ENCODE measurements at places on chromosomes 11 and 22.

GRCh38 chr22:28333088-28333487, 346.6 kb downstream of the TTC28 start:
- no peaks in the 10 kb centered on the region for H3K36me3 ChIP-seq
- no peaks in the 10 kb centered on the region for H3K27me3 ChIP-seq
- no peak for DNase-seq
- no peak overlapping the region for H3K27ac ChIP-seq
- H3K4me3 ChIP-seq, result no peak overlapping the region

DNA sequence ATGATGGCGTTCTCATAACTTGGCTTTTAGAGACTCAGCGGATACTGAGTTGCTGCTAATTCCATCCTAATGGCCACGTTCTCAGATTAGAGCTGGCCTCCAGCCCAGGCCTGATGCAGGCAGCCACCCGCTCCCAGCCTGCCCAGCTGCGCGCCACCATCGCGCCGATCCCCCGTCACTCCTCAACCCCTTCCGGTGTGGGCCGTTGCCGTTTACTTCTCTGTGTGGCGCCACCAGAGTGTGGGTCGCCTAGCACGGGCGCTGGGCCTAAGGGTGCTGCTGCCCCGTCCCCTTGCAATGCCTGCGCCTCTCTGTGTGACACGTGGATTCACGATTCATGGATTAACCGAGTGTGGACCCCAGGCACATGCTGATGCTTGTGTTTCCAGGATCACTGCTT, 1116.0 kb downstream of the BRD1 start:
- no peaks in the 10 kb centered on the region for H3K4me1 ChIP-seq
- H3K36me3 ChIP-seq, result no peaks in the 10 kb centered on the region
- no peak overlapping the region for H3K27ac ChIP-seq

GRCh38 chr22:23088199-23088604, 17.9 kb downstream of the GNAZ start:
- H3K27me3 ChIP-seq, result no peaks in the 10 kb centered on the region
- H3K27ac ChIP-seq, result no peak overlapping the region
- DNase-seq, result peak; percentile 47
- no peak overlapping the region for H3K4me3 ChIP-seq
- no peaks in the 10 kb centered on the region for H3K36me3 ChIP-seq

DNA sequence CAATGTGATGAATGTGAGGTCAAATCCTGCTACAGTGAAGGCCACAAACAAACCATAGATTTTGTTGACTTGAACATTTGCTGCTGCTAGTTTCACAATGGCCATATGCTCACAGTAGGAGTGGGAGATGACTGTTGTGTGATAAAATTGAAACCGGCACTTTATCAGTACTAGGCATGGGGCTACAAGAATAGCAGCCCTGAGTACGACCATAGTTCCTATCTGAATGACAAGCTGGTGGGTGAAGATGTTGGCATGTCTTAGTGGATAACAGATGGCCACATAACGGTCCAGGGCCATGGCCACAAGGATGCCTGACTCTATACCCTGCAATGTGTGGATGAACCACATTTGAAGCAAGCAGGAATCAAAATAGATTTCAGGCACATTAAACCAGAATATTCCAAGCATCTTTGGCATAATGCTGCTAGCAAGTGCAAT, 2.8 kb downstream of the OR52A1 start:
- no peaks in the 10 kb centered on the region for H3K36me3 ChIP-seq
- no peak for DNase-seq
- H3K4me3 ChIP-seq, result no peak overlapping the region
- H3K4me1 ChIP-seq, result no peaks in the 10 kb centered on the region
- no peak overlapping the region for H3K27ac ChIP-seq
- no peaks in the 10 kb centered on the region for H3K27me3 ChIP-seq

DNA sequence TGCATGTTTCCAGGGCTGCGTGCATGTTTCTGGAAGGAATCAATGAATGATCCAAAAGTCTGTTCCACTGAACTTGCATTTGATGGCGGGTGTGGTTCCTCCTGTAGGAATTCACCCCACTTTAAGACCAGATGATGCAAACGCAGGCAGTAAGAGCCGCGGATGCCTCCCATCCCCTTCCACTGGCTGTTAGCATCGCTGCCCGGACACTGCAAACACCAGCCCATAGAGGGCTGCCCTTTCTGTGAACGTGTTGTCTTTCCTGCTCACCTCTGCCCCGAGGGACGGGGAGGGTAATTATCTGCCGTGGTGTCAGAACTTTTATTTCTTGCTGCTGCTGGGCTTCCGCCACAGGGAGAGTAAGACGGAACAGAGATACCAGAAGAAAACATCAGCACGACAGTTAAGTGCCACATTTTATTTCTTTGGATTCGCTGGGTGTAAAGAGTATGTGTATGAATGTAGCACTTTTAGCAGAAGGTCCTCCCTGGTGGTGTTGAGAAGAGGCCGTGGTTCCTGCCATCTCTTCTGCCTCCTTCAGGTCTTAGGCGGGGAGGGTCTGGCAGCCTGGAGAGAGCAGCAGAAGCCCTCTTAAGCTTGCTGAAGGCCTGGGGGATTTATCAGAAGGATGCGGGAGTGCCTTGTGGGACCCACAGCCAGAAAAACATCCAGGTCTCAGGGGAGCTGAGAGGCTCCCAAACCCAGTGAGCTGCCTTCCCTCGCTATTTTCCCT, 53.2 kb upstream of the NECTIN1 start:
- no peak overlapping the region for H3K27ac ChIP-seq
- no peaks in the 10 kb centered on the region for H3K36me3 ChIP-seq
- DNase-seq, result no peak
- H3K27me3 ChIP-seq, result no peaks in the 10 kb centered on the region

GRCh38 chr11:10302359-10302743, 2.5 kb upstream of the ADM start:
- no peaks in the 10 kb centered on the region for H3K27me3 ChIP-seq
- peak overlapping the region; percentile 85 for H3K27ac ChIP-seq
- DNase-seq, result peak; percentile 64
- peak overlapping the region; percentile 80 for H3K4me3 ChIP-seq

DNA sequence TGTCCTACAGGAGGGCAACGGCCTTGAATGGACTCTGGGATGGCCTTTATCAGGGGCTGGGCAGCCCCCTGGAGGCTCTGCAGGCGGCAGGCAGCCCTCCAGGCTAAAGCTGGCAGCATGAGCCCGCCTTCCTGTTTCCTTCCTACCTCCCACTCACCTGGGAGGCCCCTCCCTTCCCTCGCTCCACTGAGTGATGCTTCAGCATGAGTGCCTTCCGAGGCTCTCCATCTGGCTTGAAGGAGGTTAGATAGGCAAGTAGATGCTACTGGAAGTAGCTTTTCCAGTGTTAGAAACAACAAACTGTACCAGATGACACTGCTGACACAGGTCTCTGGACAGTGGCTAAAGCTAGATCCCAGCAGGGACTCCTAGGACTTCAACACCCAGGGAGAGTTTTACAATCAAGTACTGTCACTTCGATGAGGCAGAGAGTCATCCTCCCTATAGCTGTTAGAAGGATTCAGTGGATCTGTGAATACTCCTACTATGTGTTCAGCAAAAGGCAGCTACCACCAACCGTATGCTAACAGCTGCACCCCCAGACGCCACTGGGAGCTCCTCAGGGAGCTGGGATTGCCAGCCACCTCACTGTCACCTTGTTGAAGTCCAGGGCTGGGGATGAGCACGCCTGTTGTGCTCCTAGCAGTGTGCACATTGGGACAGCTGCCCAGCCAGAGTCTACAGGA, 4.1 kb upstream of the SLC25A1 start:
- no peaks in the 10 kb centered on the region for H3K27me3 ChIP-seq
- peaks cover 12% of the 10 kb centered on the region for H3K4me1 ChIP-seq
- DNase-seq, result no peak
- no peaks in the 10 kb centered on the region for H3K36me3 ChIP-seq
- H3K27ac ChIP-seq, result no peak overlapping the region
- no peak overlapping the region for H3K4me3 ChIP-seq

DNA sequence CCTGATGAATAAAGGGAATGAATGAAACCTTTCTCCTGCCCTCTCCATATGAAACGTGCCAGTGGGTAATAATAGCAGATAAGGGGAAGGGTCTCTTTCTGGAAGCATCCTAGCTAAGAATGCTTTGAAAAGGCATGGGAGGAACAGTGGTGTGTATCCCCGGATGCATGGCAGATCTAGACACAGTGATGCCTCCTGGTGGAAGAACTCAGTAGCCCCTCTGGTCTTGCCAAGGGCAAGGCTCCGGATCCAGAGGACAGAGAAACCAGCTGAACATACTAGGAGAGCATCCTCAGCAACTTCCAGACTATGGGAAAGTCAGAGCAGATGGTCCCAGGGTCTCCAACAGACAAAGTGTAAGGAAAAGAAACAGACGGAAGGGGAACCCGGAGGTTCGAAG, 6.4 kb downstream of the BAIAP2L2 start:
- no peak for DNase-seq
- no peaks in the 10 kb centered on the region for H3K27me3 ChIP-seq
- H3K27ac ChIP-seq, result no peak overlapping the region

GRCh38 chr22:30045494-30045887, 34.8 kb upstream of the HORMAD2 start:
- no peak overlapping the region for H3K4me3 ChIP-seq
- no peaks in the 10 kb centered on the region for H3K27me3 ChIP-seq
- no peak for DNase-seq
- H3K36me3 ChIP-seq, result no peaks in the 10 kb centered on the region
- H3K4me1 ChIP-seq, result peaks cover 10% of the 10 kb centered on the region

- DNase-seq, result no peak
- H3K27ac ChIP-seq, result peak overlapping the region; percentile 27
Observed at GRCh38 chr11:9905960-9906791, 242.3 kb downstream of the SWAP70 start.

GRCh38 chr11:24514219-24514594, 17.4 kb downstream of the LUZP2 start:
- H3K27ac ChIP-seq, result no peak overlapping the region
- DNase-seq, result no peak
- no peak overlapping the region for H3K4me3 ChIP-seq

DNA sequence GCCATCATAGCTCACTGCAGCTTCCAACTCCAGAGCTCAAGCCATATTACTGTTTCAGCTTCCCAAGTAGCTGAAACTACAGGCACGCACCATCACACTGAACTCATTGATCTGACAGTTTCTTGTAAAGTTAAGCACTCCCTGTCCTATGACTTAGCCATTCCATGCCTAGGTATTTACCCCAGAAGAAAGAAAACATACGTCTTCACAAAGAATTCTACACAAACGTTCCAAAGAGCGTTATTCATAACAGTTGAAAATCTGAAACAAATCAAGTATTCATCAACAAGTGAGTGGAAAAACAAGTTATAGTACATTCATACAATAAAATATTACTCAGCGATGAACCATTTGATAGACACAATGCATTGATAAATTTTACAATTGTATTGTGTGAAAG, 7.8 kb upstream of the NLRP10 start:
- no peaks in the 10 kb centered on the region for H3K27me3 ChIP-seq
- DNase-seq, result no peak
- no peak overlapping the region for H3K27ac ChIP-seq
- H3K36me3 ChIP-seq, result no peaks in the 10 kb centered on the region
- H3K4me3 ChIP-seq, result no peak overlapping the region
- no peaks in the 10 kb centered on the region for H3K4me1 ChIP-seq

- no peaks in the 10 kb centered on the region for H3K36me3 ChIP-seq
- H3K27ac ChIP-seq, result no peak overlapping the region
- H3K27me3 ChIP-seq, result no peaks in the 10 kb centered on the region
- DNase-seq, result no peak
Observed at GRCh38 chr11:70016666-70017367, 61.3 kb upstream of the ANO1 start.

DNA sequence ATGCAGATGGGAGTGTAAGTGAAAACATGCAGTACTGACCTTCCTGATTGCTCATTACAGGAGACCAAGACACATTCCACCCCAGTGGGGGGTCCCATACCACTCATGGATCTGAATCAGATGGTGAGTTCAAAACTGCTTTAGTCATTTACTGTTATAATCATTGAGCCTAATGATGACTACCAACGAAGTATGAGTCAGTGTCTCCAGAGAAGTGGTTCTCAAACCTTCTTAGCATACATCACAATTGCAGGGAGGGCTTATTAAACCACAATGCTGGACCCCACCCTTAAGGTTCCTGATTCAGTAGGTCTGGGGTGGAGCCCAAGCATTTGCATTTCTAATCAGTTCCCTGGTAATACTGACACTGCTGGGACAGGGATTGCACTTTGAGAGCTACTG, 75.8 kb downstream of the CD44 start:
- H3K4me1 ChIP-seq, result peaks cover 11% of the 10 kb centered on the region
- H3K27me3 ChIP-seq, result no peaks in the 10 kb centered on the region
- H3K4me3 ChIP-seq, result no peak overlapping the region

DNA sequence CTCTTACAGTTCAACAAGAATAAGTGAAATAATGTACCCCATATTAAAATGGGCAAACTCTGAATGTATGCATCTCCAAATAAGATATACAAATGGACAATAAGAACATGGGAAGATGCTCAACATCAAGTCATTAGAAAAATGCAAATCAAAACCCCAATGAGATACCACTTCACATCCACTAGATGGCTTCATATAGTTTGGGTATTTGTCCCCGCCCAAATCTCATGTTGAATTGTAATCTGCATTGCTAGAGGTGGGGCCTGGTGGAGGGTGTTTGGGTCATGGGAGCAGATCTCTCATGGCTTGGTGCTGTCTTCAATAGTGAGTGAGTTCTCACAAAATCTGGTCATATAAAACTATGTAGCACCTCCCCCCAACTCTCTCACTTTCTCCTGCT, 5.7 kb downstream of the MPZL2 start:
- H3K4me3 ChIP-seq, result no peak overlapping the region
- H3K36me3 ChIP-seq, result peaks cover 25% of the 10 kb centered on the region
- no peak overlapping the region for H3K27ac ChIP-seq
- H3K27me3 ChIP-seq, result no peaks in the 10 kb centered on the region
- no peak for DNase-seq
- no peaks in the 10 kb centered on the region for H3K4me1 ChIP-seq

DNA sequence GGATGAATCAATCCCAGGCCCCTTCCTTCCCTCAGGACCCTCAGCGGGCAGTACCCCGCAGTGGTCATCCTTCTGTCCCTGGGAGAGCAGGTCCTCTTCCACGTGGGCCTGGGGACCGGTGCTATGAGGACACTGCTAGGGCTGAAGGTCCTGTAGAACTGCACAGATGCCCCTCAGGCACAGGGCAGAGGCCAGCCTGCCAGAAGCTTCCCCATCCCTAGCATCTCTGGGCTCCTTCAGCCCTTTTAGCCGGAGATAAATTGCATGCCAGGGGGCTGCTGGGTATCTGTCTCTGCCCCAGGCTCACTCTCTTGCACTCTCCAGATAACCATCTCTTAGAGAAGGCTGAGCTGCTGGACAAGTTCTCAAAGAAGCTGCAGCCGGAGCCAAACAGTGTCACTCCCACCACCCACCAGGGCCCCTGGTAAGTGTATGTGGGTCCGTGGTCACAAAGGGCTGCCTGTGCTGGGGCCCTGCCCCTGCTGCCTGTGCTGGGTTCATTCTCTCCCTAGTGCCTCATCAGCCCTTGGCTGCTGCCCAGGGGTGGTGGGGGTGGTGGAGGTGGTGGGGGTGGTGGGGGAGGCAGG, 2.3 kb downstream of the ATG16L2 start:
- peak overlapping the region; percentile 74 for H3K4me3 ChIP-seq
- peaks cover 44% of the 10 kb centered on the region for H3K4me1 ChIP-seq
- H3K27ac ChIP-seq, result no peak overlapping the region

- H3K36me3 ChIP-seq, result no peaks in the 10 kb centered on the region
- no peak overlapping the region for H3K4me3 ChIP-seq
- DNase-seq, result no peak
- H3K4me1 ChIP-seq, result no peaks in the 10 kb centered on the region
- no peak overlapping the region for H3K27ac ChIP-seq
Observed at GRCh38 chr11:117458275-117459122, 130.8 kb downstream of the CEP164 start.

Measured in upper lobe of left lung (tissue), 6 donors.